ENCODE measurements at places on chromosomes 12 and 14.

DNA sequence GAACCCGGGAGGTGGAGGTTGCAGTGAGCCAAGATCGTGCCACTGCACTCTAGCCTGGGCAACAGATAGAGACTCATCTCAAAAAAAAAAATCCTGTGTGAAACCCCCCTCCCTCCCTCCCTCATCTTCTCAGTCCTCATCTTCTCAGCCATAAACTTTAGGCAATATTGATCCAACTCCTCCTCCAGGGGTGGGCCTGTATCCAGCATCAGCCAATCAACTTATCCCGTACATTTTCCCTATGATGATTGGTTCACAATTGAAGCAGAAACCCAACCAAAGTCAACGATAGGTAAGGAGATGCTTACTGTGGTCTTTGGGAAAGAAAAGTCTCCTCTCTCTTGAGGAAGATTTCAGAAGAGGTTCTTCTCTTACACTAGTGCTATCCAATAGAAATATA is 33.5 kb upstream of the CIT start:
- no peak for DNase-seq

GRCh38 chr12:117404940-117405339 is 43.5 kb upstream of the NOS1 start:
- DNase-seq, result peak; percentile 40

- DNase-seq, result no peak
Measured at GRCh38 chr12:89857652-89858274, 149.1 kb upstream of the ATP2B1 start.

DNA sequence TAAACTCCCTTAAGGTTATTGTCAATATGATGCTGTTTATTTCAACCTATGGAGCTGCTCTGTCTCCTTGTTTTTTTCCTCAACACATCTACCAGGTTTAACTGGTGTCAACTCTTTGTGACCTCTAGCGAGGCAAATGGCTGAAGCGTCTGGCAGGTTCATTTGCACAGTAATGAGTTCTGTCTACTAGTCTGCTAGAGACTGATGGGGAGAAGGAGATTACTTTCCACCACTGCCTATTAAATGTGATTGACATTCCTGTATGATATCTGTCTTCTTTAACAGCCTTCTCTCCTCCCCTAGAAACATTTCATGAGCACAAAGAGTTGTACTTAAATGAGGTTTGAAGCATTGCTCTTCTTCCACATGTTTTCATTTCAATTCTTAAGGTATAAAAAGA is 253.7 kb downstream of the SLC6A15 start:
- no peak for DNase-seq

- no peak for DNase-seq
Measured at GRCh38 chr14:29037411-29037810, 270.8 kb downstream of the FOXG1 start.

DNA sequence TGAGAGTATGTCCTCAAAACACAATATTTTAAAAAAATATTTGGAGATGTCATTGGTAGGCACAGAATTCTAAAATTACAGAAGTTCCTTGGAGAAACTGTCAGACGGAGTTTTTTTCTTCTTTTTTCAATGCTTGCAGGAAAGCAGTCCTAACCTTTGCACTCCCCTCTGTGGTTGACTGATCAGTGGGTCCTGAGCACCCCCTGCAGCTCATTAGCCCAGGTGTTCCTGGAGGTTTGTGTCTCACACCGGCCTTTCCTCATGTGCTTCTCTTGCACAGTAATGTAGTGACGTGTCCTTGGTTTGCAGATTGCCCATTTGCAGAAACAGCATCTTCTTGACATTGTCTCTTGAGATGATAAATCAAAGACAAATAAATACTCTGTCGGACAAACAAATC is 513.0 kb downstream of the TMEM121 start:
- no peak for DNase-seq

- DNase-seq, result no peak
Measured at GRCh38 chr14:101074196-101075024, 170.9 kb upstream of the RTL1 start.

- DNase-seq, result no peak
Measured at GRCh38 chr12:7542813-7543212, 39.2 kb upstream of the CD163 start.

DNA sequence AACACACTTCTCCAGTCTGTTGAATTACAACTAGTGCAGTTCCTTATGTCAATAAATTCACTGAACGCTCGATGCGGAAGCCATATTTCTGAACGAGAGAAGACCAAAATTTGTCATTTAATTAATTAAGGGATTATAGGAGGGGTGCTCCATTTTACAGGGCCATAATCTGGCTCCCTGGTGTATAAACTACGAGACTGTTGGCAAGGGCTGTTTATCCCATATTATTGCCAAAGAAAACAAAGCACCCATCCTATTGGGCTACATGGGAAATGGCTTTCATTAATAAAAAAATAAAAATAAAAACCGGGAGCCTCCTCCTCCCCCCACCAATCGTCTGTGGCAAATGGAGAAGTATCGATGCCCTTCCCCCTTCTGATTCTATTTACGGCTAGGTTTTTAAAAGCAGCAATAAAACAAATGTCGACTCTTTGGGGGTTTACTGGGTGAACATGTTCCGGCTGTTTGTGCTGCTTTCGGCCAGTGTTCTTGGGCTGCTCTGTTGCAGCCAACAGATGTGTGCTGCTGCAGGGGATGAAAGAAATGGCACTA is 24.8 kb downstream of the ATF7 start:
- no peak for DNase-seq

DNA sequence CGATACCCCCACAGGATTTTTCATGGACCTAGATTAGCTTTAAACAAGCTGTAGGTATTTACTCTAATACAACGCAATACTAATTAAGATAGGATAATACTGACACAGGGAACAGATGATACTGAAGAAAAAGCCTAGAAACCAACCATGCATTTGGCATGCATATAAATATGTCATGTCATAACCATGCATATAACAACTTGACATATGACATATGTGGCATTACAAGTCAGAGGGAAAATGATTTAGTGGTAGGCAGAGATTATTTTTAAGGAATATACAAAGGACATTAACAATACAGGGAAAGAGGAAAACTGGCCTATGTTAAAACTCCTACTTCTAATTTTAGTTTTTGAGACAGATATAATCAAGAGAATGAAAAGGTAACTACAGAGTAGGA is 27.9 kb downstream of the CAPS2 start:
- no peak for DNase-seq

DNA sequence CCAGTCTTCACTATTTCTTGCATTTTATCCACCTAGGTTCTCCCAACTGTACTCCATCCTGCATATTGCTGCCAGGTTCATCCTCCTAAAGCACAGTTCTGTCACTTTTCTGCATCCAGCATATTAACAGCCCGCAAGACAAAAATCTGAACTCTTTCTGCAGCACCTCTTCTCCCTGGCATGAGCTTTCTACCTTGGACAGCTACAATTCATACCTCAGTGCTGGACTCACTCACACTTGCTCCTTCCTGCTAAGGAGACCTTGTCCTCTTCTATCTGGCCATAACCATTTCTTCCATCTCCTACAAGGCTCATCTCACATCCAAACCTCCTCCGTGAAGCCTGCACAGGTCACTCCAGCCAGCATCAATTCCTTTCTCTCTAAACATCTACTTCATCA is 170.1 kb upstream of the GRIP1 start:
- DNase-seq, result no peak

All from coronary artery (tissue), 2 donors.